Activated CD4-positive, alpha-beta memory T cell treated with anti-CD3 and anti-CD28 coated beads, Interleukin-2, amount 10 ng/mL, durations not matched to agents 7 days and 5 days (primary cell): ENCODE measurements at places on chromosomes 6 and 20.

DNA sequence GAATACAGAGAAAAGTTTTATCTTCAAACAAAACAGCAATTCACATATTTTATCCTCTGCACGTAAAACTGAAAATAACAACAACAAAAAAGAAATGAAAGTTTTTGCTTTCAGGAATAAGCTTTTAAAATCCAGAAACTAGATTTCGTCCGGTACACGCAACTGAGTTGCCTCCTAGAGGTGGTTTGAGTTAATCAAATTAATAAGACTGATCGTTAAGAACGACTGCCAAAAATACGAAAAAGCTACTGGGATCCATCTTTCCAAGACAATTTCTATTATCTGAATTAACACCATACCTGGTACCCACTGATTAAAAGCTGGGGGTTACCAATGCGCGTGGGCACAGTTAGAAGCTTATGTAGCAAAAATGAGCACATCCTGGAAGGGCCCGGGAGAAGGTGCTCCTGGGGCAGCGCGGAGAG is 669 bp downstream of the PDCD2 start:
- H3K4me1 ChIP-seq, result peaks cover 34% of the 10 kb centered on the region
- H3K27ac ChIP-seq, result peak overlapping the region; percentile 91
- DNase-seq, result no peak
- peaks cover 3% of the 10 kb centered on the region for H3K27me3 ChIP-seq
- peak overlapping the region; percentile 98 for H3K4me3 ChIP-seq

DNA sequence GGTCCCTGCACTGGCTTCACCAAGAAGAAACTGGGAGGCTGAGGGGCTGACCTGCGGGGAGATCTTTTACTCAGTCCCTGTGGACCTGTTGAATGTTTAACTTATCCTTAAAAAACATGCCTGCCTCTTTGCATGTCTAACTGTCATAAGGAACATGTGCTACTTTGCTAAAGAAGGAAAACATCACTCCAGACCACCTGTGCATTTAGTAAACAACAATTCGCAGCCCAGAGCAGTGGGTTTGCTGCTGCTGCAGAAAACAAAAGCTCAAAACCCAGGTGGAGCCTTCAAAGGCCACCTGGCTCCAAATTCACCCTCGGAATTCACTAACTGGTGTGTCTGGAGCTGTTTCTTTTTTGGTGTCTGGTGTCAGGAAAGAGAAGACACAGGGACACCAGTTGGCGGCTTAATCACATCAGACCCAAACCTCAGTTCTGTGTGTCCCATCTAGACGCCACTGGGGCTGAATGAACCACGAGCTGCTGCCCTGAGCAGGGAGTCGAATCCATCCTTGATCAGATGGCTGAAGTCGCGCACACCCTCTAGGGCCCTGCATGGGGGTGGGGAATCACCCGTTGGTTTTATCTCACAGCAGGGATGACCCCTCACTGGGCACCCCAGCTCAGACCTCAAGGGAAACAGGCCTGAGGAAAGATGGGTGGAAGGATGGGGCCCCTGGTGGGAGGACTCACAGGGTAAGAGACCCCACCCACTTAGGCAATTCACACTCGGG is 344.3 kb downstream of the PREX1 start:
- no peaks in the 10 kb centered on the region for H3K36me3 ChIP-seq
- peaks cover 5% of the 10 kb centered on the region for H3K4me1 ChIP-seq
- no peak overlapping the region for H3K4me3 ChIP-seq
- no peak overlapping the region for H3K27ac ChIP-seq
- peaks cover 40% of the 10 kb centered on the region for H3K27me3 ChIP-seq

DNA sequence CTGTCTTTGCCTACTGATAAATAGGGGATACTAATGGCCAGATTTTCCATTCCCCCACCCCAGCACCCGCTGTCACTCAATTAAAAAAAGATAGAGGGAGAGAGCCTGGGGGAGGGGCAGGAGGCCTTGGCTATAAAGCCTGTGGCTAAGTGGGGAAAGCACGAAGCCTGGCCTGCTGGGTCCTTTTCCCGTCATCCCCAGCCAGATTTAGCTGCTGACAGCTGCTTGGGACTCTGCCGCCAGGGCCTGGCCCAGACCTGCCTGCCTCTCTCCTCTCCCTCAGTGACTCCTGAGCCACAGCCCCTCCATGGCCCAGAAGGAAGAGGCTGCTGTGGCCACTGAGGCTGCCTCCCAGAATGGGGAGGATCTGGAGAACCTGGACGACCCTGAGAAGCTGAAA is at the start of gene APOBEC2:
Gene APOBEC2 (plus strand): TSS at position 162 of the 400 bp plus-strand sequence. CDS start 146 bp downstream, at position 308.
- DNase-seq, result no peak
- peaks cover 17% of the 10 kb centered on the region for H3K4me1 ChIP-seq
- peak within 1 kb of the TSS; percentile 71 for H3K27ac ChIP-seq
- no peaks in the 10 kb centered on the region for H3K27me3 ChIP-seq
- H3K36me3 ChIP-seq, result peaks cover 6% of the 10 kb centered on the region
- H3K4me3 ChIP-seq, result no peak within 1 kb of the TSS

- DNase-seq, result no peak
- peaks cover 4% of the 10 kb centered on the region for H3K27me3 ChIP-seq
- no peak overlapping the region for H3K27ac ChIP-seq
- H3K4me3 ChIP-seq, result no peak overlapping the region
- H3K36me3 ChIP-seq, result no peaks in the 10 kb centered on the region
Measured at GRCh38 chr20:36167902-36168503, 13.5 kb downstream of the EPB41L1 start.

DNA sequence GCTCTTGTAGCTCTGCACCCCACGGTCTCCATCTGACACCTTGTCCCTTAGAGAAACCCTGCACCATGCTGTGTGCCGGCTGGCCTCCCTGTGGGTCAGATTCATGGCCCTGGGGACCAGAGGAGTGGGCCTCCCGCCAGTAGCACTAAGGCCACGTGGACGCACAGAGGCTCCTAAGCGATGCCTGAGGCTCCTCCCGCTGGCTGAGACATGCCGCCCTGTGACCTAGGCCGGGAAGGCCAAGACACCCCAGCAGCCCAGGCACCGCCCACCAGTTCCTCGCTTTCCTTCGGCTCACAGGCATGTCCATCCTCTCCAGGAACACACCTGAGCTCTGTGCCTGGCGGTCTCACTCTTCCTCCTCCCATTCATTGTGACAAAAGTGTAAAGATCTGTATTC is 311.0 kb downstream of the THBS2 start:
- H3K4me3 ChIP-seq, result no peak overlapping the region
- no peak overlapping the region for H3K27ac ChIP-seq
- no peaks in the 10 kb centered on the region for H3K36me3 ChIP-seq

DNA sequence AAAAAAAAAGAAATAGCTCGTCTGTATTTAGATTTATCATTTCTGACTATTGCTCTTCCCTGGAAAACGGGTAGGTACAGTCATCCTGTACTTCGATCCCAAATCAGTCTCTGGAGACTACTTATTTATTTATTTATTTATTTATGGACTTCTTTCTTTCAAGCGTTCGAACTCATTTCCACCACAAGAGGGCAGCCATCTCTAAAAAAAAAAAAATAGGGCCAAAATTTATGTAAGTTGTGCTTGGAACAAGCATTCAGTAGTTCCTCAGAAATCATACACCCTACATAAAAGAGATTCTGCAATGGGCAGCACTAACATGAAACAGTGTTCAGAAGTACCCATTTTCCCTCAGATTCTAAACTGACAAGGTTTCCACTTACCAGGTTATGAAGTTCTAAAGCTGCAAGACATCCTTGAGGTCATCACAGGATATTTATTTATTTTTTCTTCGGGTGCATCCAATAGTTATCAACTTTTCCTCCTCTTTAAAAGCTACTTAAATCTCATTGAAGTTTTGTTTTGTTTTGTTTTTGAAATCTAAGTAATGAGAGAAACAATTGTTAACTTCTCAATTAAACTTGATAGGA is 1.9 kb upstream of the BMP2 start:
- H3K4me3 ChIP-seq, result no peak overlapping the region
- no peaks in the 10 kb centered on the region for H3K4me1 ChIP-seq
- no peaks in the 10 kb centered on the region for H3K36me3 ChIP-seq
- H3K27me3 ChIP-seq, result peaks cover 30% of the 10 kb centered on the region

- no peak for DNase-seq
- H3K4me3 ChIP-seq, result no peak overlapping the region
- peaks cover 3% of the 10 kb centered on the region for H3K4me1 ChIP-seq
- H3K36me3 ChIP-seq, result peaks cover 17% of the 10 kb centered on the region
- H3K27ac ChIP-seq, result no peak overlapping the region
Measured at GRCh38 chr6:36848658-36849441, 9.6 kb upstream of the CPNE5 start.

- no peak overlapping the region for H3K4me3 ChIP-seq
- no peak overlapping the region for H3K27ac ChIP-seq
- H3K4me1 ChIP-seq, result no peaks in the 10 kb centered on the region
- no peaks in the 10 kb centered on the region for H3K27me3 ChIP-seq
- no peak for DNase-seq
Measured at GRCh38 chr6:147040121-147040910, 163.9 kb upstream of the STXBP5 start.

GRCh38 chr6:79033279-79033678 is 44.8 kb downstream of the PHIP start:
- no peak for DNase-seq
- H3K27ac ChIP-seq, result no peak overlapping the region
- H3K27me3 ChIP-seq, result no peaks in the 10 kb centered on the region
- H3K36me3 ChIP-seq, result peaks cover 64% of the 10 kb centered on the region

- no peak overlapping the region for H3K27ac ChIP-seq
- H3K4me1 ChIP-seq, result no peaks in the 10 kb centered on the region
- DNase-seq, result no peak
- H3K4me3 ChIP-seq, result no peak overlapping the region
- no peaks in the 10 kb centered on the region for H3K36me3 ChIP-seq
Measured at GRCh38 chr6:133392015-133392414, 150.9 kb downstream of the EYA4 start.

DNA sequence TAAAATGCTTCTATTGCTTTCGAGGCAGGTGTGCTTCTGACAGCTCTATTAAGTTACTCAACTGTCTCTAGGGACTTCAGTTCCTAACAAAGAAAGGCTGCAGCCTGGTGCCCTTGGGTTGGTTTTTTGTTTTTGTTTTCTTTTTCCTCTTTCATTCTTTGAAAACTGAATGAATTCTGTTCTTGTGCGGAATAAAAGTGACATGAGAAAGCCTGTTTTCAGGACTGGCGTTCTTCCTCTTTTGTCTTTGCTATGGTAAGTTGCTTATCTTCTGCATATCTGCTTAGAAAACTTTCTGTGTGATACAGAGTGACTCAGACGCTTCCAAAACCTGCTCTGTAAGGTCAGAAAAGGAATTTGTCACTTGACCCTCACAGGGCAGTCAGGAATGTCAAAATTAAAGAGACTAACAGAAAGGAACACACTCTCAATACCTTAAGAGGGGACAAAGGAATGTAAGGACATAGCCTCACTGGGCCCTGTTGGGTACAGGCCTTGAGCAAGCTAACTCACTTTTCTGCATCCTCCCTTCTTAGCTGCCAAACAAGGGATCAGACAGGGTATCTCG is 56.2 kb upstream of the NHSL1 start:
- H3K4me1 ChIP-seq, result no peaks in the 10 kb centered on the region
- H3K4me3 ChIP-seq, result no peak overlapping the region
- no peak for DNase-seq
- H3K27me3 ChIP-seq, result peaks cover 33% of the 10 kb centered on the region
- no peak overlapping the region for H3K27ac ChIP-seq

DNA sequence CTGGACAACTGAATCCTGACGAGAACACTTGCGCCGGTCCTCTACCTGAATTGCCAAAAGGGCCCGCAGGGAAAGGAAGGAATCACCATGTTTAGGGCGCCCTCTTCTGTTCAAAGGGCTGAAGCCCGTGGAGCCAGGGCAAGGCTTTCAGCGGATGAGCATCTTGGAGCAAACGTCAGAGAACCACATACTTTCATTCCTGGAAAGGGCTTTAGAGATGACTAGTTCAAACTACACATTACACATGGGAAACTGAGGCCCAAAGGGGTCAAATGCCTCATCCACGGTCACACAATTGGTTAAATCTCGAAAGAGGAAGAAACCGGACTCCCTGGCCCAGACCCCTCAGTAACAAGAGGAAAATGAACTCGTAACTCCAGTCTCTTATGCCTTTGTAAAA is 11.5 kb upstream of the ZNF133 start:
- H3K27ac ChIP-seq, result no peak overlapping the region
- no peak overlapping the region for H3K4me3 ChIP-seq
- peaks cover 34% of the 10 kb centered on the region for H3K27me3 ChIP-seq
- peaks cover 9% of the 10 kb centered on the region for H3K4me1 ChIP-seq

GRCh38 chr6:123497025-123497424 is 139.7 kb downstream of the TRDN start:
- no peaks in the 10 kb centered on the region for H3K27me3 ChIP-seq
- no peak overlapping the region for H3K27ac ChIP-seq
- H3K4me3 ChIP-seq, result no peak overlapping the region
- no peaks in the 10 kb centered on the region for H3K4me1 ChIP-seq

- peak overlapping the region; percentile 82 for H3K4me3 ChIP-seq
- DNase-seq, result peak; percentile 32
- no peaks in the 10 kb centered on the region for H3K36me3 ChIP-seq
- peaks cover 49% of the 10 kb centered on the region for H3K27me3 ChIP-seq
- H3K27ac ChIP-seq, result no peak overlapping the region
- peaks cover 11% of the 10 kb centered on the region for H3K4me1 ChIP-seq
Measured at GRCh38 chr6:21587179-21587960, 6.2 kb upstream of the SOX4 start.

DNA sequence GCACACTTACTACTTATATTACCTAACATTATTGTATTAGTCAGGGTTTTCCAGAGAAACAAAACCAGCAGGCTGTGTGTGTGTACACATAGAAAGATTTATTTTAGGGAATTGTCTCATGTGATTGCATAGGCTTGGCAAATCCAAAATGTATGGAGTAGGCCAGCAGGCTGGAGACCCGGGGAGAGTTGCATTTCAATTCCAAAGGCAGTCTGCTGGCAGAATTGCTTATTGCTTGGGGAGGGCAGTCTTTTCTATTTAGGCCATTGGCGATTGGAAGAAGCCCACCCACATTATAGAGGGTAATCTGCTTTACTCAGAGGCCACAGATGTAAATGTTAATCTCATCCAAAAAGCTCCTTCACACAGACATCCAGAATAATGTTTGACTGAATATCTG is 157.0 kb downstream of the ADGRG6 start:
- no peak overlapping the region for H3K27ac ChIP-seq
- H3K36me3 ChIP-seq, result peaks cover 3% of the 10 kb centered on the region
- no peaks in the 10 kb centered on the region for H3K4me1 ChIP-seq
- H3K27me3 ChIP-seq, result peaks cover 2% of the 10 kb centered on the region
- DNase-seq, result no peak
- no peak overlapping the region for H3K4me3 ChIP-seq

DNA sequence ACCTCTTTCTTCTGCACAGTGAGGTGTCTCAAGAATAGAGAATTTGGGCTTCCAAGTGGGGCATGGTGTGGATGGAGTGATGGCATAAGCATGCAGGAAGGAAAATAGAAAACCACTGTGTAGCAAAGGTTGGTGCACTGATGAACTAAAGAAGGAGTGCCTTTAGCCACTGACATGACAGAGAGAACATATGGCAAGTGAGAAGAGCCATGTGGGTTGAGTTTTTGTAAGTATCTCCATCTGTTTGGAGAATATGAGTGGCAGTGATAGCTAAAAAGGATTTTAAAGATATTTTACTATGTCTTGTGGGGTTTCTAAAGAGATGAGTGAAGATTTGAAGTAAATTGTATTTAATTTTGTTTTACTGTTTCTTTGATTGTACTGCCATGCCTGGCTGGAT is 160.5 kb upstream of the GRIK2 start:
- H3K27me3 ChIP-seq, result no peaks in the 10 kb centered on the region
- H3K4me3 ChIP-seq, result no peak overlapping the region
- no peak for DNase-seq
- H3K4me1 ChIP-seq, result no peaks in the 10 kb centered on the region
- no peaks in the 10 kb centered on the region for H3K36me3 ChIP-seq
- no peak overlapping the region for H3K27ac ChIP-seq

- no peak for DNase-seq
- H3K27ac ChIP-seq, result no peak overlapping the region
- H3K27me3 ChIP-seq, result peaks cover 4% of the 10 kb centered on the region
- no peaks in the 10 kb centered on the region for H3K36me3 ChIP-seq
Measured at GRCh38 chr20:31425797-31426196, 14.6 kb upstream of the DEFB123 start.

- H3K4me3 ChIP-seq, result no peak overlapping the region
- no peaks in the 10 kb centered on the region for H3K36me3 ChIP-seq
- H3K27ac ChIP-seq, result no peak overlapping the region
- peaks cover 41% of the 10 kb centered on the region for H3K27me3 ChIP-seq
- DNase-seq, result no peak
Measured at GRCh38 chr6:34466242-34467185, 638 bp downstream of the PACSIN1 start.
